ENCODE measurements at places on chromosomes 13 and 19.

- peak; percentile 49 for DNase-seq
These were observed 5.2 kb upstream of the F10 start for GRCh38 chr13:113117335-113117872.

DNA sequence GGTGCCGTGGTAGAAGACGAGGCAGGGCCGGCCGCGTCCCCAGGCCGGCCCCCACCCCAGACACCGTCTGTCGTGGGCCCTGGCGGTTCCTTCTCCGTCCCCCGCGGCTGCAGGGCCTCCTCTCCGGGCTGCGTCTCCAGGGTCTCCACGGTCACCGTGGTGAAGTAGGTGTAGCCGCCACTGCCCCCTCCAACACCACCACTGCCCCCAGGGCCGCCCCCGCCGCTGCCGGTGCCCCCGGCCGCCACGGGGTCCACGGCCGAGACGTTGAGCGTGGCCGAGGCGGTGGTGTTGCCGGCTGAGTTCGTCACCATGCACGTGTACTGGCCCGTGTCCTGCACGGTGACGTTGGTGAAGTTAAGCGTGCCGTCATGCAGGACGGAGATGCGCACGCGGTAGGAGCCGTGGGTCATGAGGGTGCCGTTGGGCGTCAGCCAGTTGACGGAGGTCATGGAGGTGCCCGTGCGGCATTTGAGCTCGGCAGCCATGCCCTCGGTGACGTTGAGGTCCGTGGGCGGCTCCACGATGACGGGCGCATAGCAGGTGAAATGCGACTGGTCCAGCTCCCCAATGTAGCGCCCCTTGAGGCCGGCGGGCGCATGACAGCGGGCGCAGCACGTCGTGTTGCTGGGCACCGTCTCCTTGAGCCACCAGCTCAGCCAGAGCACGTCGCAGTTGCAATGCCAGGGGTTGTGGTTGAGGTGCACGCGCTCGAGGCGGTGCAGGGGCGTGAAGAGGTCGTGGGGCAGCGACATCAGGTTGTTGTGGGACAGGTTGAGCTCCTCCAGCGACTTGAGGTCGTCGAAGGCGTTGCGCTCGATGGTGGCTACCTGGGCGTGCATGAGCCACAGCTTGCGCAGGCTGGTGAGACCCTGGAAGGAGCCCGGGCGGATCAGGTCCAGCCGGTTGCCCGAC, 4.6 kb upstream of the ASPDH start:
- no peak for DNase-seq

DNA sequence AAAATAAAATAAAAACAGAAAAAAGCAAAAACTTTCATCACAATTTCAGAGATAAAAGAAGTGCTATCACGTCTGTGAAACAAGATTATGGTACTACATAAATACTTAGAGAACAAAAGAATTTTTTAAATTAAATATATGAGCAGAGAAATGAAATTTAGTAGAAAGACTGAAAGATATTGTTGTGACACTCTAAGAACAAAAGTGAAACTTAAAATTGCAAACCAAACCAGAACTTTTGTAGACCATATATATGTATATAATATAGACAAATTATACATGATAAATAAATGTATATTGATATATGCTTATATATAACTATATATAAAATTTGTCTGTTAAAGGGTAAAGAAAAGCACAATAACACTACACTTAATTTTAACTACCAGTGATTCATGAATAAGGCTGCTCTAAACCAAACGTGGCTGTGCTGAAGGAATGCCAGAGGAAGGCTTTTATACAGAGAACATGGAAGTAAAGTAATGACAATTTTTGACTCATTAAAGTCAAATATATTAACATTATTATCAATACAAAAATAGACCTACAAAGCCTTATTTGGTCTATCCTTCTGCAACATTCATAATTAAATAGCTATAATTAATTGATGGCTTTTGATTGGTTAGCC, 1516.7 kb upstream of the PCDH20 start:
- no peak for DNase-seq

DNA sequence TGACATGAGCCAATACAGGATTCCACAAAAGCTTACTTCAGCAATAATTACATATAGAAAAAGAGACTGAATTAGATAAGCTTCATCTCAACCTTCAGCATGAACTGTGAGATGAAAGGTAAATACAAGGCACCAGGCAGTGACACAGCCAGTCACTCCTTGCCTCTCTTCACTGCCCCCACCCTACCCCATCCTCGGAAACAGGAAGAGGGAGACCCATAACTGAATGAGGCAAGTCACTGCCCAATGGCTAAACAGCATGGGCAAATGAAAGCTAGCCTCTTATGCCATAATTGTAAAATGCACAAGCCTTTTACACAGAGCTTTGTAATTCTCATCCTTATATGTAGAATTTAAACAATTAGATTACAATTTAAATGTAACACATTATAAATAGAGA, 1.7 kb downstream of the ZNF160 start:
- no peak for DNase-seq

GRCh38 chr13:108779308-108779707, 149.9 kb downstream of the MYO16 start:
- DNase-seq = no peak

Measured in type B pancreatic cell (in vitro differentiated cells).